RWPE1 (cell line): ENCODE measurements at places on chromosomes 2 and 18.

DNA sequence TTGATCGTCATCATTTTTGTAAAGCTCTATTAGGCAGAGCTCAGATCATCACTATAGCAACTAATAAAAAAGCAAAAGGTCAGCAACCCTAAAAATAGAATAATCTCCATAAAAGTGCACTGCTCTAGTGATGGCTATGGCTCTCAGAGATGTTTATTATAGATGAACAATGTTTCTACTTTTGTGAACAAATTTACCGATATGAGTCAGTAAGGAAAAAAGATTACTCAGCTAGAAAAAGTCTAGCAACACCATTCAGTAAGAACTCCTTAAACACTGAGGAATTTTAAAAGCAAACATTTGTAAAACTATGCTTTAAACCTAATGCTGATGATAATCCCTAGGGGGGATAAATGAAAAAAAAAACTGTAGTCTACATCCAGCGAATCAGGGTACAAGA is 69.6 kb downstream of the ACVR1C start:
- no peak for DNase-seq

- DNase-seq, result peak; percentile 75
Measured at GRCh38 chr2:181106789-181107627, 126.6 kb downstream of the UBE2E3 start.

GRCh38 chr2:1698188-1698945 is 45.9 kb downstream of the PXDN start:
- no peak for DNase-seq

- DNase-seq, result no peak
Measured at GRCh38 chr2:239153806-239154591, 246.8 kb downstream of the HDAC4 start.

DNA sequence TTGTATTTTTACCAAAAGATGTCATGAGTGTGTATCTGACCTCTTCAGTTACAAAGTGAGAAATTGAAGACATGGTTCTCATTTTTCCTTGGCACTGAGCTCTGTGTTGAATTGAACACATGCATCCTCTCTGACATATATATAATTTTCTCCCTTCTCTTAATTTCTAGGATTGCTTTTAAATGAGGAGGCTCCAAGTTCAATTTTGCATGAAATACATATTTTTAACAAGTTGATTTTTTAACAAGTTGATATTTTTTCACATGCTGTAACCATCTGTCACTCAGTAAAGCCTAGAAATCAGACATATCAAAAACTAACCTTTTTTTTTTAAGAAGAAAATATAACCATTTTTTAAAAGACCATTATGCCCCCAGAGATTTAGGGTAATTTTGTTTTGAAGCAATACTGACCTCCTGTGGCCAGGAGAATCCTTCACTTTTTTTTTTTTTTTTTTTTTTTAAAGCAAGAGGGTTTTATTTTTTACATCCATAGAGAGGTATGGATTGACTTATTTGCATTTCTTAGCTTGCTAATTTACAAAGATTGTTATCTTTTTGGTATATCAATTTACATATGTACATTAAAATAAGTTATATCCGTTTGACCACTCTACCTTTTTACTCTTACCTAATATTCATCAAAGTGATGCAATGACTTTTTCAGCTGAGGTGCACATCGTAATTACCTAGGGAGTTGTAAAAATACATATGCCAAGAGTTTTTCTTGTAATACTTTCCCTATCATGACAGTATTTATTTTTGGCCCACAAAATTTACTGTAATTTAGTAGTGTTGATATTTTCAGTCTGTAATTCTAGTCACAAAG is 161.8 kb downstream of the SOCS6 start:
- peak; percentile 16 for DNase-seq

- no peak for DNase-seq
Measured at GRCh38 chr2:197307933-197308521, 2.6 kb downstream of the ANKRD44 start.

GRCh38 chr18:74774486-74774885 is 176.8 kb downstream of the ZNF407 start:
- DNase-seq, result no peak

- DNase-seq, result no peak
Measured at GRCh38 chr18:70425236-70425635, 136.4 kb downstream of the SOCS6 start.

- no peak for DNase-seq
Measured at GRCh38 chr18:46414863-46415262, 242.2 kb downstream of the LOXHD1 start.

DNA sequence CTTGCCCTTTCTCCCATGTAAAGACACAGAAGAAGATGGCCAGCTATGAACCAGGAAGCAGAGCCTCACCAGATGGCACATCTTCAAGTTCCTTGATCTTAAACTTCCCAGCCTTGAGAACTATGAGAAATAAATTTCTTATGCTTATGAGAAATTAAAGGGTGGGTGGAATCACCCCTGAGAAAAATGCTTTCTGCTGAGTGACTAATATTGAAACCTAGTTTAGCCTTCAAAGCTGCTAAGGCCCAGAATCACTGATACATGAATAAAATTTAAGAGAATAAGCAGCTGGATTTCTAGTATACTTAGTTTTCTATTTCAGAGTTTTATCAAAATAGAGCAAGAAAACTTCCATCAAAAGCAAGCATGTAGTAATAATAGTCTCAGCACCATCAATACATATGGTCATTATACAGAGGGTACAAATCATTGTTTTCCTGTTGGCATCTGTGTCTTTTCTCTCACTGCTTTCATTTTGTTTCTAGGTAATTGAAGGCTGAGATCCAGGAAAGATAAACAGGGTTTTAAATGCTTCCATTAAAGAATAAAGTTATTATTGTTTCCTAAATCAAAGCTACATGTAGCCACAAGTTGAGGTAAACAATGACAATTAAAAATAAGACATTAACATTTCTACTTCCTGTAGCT is 53.3 kb upstream of the COL5A2 start:
- no peak for DNase-seq

GRCh38 chr2:109136542-109136941 is 7.5 kb downstream of the SH3RF3 start:
- DNase-seq, result no peak

DNA sequence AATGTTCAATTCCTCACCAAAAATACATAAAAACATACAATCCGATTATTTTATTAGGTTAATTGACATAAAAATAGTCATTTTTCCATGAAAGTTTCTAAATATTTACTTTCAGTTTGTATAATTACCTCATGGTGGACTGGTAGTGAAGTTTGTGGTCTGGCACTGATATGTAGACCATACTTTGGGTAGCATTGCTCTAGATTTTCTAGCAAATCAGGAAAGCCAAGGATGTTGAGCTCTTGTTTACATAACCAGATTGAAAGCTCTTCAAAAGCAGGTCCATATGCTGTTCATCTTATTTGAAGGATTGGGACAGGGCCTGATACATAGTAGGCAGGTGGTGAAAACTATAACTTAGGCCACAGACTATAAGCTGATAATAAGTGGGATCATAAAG is 61.8 kb downstream of the COMMD1 start:
- no peak for DNase-seq

- DNase-seq, result no peak
Measured at GRCh38 chr2:73838889-73839534, 10.3 kb downstream of the STAMBP start.

DNA sequence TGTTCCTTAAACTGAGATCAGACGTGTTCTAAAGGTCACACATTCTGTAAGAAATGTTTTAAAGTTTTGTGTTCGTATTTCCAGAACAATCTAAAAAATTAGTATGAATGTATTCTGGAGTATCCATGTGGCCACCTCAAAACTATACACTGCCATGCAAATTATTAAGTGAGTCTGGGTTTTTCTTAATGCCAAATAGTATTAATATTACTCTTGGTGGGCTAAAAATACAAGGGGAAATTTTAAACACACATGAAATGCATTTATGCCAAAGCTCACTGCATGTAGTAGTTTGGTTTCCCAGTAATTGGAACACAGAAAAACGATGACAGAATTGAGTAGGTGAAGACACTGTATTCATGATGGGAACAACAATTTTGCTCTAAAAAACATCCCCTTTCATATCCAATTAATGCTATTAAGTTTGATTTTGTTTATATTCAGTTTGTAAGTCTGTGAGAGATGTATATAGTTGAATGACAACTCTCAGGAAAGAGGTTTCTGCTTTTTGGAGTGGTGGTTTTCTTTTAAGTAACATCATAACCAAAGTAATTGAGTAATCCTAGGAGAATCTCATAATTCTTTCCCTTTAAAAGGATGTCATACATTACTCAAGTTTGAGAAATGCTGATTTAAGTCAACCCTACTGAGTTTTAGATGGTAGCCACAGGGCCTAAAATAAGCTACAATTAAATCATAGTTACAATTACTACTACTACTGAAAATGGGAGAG is 75.7 kb upstream of the CDCA7 start:
- DNase-seq, result no peak

GRCh38 chr2:8461341-8461740 is 220.5 kb upstream of the ID2 start:
- DNase-seq, result no peak

- no peak for DNase-seq
Measured at GRCh38 chr2:128551435-128551834, 232.8 kb upstream of the HS6ST1 start.

GRCh38 chr2:188997263-188997662 is 23.1 kb downstream of the COL3A1 start:
- DNase-seq, result no peak

GRCh38 chr2:13091861-13092378 is 375.2 kb downstream of the TRIB2 start:
- DNase-seq, result no peak
